ENCODE measurements at places on chromosomes 1 and 21.

GRCh38 chr1:230262867-230263567 is 163.1 kb downstream of the PGBD5 start:
- DNase-seq: no peak

GRCh38 chr1:47608296-47608875 is 170.5 kb downstream of the FOXD2 start:
- DNase-seq: no peak

DNA sequence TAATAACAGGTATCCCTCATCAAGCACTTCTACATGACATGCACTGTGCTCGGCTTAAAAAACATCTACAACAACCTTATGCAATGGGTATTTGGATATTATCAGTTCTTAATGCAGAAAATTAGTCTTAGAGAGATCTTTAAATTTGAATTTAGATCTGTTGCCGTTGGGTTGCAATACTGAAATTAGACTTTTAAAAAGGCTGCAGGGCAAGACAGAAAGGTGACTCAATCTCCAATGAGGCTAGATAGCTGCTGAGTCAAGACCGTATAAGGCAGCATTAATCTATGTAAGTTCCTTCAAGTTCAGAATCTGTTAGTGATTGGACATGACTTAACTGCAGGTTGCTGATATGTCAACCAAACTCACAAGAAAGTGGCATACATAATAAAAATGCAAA is 37.3 kb downstream of the OLFM3 start:
- no peak for DNase-seq

GRCh38 chr1:208433086-208433485 is 188.9 kb upstream of the PLXNA2 start:
- DNase-seq: no peak

Data from SK-MEL-5 (cell line).